Karpas-422 (cell line): ENCODE measurements at places on chromosomes 6 and 20.
A peak's percentile ranks its signal among the peaks of the same experiment; 100 is the strongest.

GRCh38 chr20:10411673-10412072, 22.3 kb downstream of the MKKS start:
- DNase-seq = no peak

GRCh38 chr20:46592580-46593362, 42.3 kb upstream of the OCSTAMP start:
- peak; percentile 69 for DNase-seq

DNA sequence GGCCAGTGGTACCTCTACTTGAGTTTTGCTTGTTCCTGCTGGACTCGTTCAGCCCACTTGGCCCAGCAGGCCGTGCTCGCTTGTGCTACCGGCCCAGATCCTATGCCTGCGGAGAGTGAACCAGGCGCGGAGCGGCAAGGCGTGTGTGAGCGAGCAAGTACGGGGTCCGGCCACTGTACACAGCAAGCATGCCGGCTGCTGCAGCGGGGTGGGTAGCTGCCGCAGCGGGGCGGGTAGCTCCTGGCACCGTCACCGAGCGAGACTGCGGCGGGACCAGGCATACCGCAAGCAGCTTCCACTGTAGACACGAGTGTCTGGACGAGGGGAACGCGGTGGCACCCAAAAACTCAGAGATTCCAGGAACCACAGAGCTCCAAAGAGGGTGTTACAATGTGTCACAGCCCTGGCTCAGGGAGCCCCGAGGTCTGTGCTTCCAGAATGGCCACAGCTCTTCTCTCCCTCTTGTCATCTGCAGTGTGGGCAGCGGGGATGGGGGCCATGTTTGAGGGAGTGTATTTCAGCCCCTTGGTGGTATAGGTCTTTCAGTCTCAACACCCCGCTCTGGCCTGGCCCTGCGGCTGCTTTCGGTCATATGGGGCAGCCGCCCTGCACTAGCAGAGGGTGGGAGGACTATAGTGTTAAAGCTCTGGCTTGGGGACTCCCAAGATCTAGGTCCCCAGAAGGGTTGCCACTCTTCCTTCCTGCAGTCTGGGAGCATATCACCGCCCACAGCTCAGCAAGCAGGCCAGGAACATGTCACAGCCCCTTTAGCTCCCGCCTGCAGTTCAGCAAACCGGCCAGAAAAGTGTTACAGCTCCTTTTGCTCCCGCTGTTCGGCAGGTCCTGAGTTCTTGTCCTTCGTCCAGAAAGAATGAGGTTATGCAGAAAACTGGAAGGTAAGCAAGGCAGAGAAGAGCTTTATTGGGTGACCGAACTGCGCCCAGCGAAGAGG, 6.1 kb upstream of the RWDD1 start:
- DNase-seq = no peak

DNA sequence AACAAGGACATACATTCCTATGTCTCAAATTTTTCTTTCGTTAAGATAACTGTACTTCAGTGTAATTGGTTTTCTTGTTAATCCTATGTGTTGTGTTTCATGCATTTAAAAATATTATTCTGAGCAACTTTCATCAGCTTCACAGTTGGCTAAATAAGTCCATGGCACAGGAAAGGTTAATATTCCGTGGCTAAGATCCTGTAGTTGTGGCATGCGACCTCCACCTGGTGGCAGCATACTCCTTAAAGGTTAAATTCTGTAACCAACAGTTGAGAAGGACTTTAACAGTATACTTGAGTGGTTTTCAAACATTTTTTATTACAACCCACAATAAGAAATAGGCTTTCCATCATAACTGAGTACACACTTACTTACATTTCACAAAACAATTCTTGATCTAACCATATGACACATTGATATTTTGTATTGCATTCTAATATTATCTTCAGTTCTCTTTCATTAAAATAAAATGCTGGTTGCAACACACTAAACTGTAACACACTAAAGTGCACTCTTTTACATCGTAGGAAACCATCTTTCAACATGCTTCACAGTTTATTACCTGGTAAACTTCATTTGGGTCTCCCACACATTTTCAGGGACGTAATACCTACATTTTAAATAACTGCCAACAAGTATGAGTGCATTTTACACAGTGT, 118.3 kb downstream of the SLX4IP start:
- peak; percentile 86 for DNase-seq

DNA sequence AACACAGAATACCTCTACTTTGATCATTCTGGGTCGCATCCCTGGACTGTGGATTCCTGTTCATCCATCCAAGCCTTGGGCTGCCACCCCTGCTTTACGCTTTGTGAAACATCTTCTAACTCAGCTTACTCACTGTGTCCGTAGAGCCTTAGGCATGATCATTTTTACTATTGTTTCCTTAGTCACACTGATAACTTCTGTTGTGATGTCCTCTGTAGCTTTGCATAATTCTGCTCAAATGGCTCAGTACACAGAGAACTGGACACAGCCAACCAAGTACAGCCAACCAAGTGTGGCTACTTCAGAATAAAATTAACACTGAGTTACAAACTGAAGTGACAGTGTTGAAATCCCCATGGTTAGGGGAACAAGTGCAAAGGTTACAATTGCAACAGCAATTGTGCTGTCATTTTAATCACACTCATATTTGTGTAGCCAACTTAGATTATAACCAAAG, 8.6 kb upstream of the FKBP1A start:
- no peak for DNase-seq

- no peak for DNase-seq
These were observed 49.9 kb upstream of the FAM184A start for GRCh38 chr6:119128252-119128912.

DNA sequence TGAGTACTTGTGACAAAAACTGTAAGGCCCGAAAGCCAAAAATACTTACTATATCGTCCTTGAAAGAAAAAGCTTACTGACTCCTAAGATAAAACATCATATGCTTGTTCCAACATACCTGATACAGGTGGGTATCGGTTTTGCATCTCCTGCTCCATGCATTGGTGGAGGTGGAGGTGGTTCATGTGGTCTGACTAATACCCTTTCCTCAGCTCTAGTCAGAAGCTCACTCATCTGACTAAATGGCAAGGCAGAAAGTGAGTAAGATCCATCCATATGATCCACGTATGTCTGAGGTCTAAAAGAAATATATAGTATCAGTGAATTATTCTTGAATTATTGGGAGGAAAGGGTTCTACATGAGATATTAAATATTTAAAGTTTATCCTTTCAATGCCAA, 76.2 kb downstream of the WASF1 start:
- DNase-seq = no peak

DNA sequence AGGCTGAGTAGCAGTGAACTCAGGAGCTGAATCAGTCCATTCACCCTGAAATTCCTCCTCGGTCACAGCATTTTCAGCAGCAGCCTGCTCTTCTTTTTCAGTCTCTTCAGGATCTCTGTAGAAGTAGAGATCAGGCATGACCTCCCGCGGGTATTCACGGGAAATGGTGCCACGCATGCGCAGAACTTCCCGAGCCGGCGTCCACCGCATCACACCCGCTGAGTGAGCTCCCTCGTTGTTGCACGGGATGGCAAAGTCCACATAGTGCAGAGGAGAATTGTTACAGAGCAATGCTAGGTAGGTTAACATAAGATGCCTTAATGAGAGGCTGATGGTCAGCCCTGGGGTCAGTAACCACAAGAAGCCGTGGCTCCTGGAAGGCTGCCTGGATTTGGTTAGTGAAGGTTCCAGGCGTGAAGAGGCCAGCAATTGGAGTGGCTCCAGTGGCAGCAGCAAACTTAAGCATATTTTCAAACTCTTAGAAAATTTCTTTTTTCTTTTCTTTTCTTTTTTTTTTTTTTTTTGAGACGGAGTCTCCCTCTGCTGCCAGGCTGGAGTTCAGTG, 113.5 kb upstream of the HDAC2 start:
- no peak for DNase-seq

DNA sequence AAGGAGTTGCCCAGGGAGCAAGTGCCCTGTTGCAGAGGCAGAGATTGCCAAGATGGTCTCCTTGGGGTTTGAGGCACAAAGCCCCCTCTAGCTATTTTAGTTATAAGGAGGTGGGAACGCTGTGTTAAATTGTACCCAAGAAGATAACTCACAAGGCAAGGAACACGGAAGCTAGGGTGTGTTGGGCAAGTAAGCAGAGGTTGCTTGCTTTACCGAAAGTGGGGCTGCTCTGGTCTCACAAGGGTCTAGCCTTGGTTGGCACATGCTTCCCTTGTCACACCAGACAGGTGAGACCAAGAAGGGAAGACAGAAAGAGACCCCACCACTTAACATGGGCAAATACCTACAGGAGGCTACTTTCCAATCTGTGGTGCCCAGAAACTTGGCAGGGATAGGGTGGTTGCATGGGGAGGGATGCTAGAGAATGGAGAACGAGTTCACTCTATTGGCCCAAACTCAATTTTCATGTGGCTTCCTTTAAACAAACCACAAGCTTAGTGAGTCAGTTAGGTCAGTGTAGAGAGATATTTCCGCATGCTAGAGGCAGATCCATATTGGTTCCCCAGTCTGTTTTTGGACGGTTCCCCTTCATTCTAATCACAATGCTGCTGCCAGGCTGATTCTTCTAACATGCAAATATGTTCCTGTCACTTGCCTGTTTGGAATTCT, 42.4 kb downstream of the PLAGL1 start:
- DNase-seq = no peak

DNA sequence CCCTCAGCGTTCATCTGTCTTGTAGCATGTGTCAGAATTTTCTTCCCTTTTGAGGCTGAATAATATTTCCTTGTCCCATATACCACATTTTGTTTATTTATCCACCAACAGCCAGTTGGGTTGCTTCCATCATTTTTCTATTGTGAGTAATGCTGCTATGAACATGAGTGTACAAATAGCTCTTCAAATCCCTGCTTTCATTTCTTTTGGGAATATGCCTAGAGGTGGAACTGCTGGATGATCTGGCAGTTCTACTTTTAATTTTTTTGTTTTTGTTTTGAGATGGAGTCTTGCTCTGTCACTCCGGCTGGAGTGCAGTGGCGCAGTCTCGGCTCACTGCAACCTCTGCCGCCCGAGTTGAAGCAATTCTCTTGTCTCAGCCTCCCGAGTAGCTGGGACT, 64.7 kb downstream of the SASH1 start:
- DNase-seq = no peak

DNA sequence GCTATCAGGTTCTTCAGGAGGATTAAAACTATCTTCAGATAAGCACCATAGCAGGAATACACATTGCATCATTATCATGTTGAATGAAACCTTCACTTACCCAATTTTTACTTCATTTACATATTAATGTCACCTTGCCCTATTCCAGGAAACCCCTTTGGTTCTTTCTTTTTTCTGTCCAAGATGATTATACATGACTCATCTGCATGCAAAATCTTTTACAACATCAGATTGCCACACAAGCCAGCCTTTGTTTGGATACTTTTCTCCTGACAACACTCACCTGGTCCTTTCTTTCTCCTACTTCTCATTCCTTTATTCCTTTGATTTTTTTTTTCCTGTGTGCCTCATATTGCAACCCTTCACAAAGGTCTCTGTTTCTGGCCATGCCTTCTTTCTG, 200.5 kb upstream of the POU3F2 start:
- no peak for DNase-seq

GRCh38 chr6:129598244-129599187, 111.5 kb downstream of the ARHGAP18 start:
- DNase-seq = peak; percentile 87

DNA sequence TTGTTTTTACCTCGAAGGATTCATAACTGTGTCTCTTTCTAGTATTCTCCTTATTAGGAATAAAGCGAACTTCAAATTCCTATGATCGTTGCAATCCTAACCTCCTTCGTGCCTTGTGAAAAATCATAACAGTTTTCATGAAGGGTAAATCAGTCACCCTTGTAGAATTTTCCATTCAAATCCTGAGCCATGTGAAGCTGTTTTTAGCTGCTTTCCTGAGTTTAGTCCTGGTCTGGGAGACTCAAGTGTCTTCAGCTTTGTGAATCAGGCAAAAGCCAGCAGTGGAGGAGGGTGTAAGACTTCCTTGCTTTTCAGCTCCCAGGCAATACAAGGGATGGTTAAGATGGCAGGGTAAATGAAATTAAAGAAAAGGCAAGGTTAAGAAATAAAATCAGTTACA, 24.3 kb downstream of the GCNT2 start:
- DNase-seq = no peak

DNA sequence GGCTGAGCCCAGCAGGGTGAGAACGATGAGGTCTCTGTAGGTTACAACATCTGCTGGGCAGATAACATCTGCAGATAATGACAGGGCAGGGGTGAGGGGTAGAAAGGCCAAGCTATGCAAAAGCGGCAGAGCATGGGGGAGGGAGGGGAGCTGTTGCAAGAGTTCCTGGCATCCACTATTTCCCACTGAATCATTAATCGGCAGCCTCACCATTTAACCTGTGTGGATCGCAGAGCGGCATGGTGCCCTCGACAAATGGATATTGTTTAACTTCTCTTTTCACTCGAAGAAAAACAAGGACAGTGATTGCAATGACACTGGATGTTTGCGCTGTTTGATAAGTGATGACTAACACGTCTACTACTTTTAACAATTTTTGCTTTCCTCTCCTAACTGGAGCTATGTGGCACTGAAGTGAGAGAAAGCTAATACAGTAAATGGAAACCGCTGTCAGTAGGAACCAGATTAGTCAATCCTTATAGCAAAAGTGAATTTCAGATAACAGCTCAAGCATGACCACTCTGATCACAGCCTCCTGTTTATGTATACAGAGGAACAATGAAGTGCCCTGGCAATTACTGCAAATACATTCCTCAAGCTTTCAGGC, 381.5 kb downstream of the TFAP2A start:
- DNase-seq = no peak

DNA sequence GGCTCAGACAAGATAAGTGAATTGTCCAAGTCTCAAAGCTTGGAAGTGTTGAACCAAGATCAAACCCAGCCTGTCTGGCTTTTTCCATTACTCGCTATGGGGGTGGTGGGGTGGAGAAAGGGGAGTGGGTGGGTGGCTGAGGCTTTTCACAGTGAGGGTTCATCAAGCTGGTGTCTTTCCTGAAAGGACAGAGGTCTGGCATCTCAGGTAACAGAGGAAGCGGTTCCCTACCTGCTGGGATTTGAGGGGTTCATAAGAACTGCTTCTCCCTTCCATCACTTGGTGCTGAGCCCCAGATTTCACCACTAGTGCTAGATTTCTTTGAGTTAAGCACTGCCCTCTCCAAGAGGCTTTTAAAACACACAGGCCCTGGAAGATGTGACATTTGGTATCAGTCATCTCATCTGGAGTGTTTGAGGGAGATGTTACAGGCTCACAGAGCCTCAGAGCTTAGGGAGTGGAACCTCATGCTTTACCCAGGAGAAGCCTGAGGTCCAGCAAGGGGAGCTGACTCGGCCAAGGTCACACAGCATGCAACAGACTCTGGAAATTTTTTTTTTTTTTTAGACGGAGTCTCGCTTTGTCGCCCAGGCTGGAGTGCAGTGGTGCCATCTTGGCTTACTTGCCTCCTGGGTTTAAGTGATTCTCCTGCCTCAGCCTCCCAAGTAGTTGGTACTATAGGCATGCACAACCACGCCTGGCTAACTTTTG, 6.0 kb upstream of the VEGFA start:
- no peak for DNase-seq
